ENCODE measurements at places on chromosomes 2 and 18.
A peak's percentile ranks its signal among the peaks of the same experiment; 100 is the strongest.

- DNase-seq, result no peak
Measured at GRCh38 chr18:41410006-41410405, 545.0 kb upstream of the PIK3C3 start.

- no peak for DNase-seq
Measured at GRCh38 chr2:173808718-173809117, 156.5 kb downstream of the SP3 start.

DNA sequence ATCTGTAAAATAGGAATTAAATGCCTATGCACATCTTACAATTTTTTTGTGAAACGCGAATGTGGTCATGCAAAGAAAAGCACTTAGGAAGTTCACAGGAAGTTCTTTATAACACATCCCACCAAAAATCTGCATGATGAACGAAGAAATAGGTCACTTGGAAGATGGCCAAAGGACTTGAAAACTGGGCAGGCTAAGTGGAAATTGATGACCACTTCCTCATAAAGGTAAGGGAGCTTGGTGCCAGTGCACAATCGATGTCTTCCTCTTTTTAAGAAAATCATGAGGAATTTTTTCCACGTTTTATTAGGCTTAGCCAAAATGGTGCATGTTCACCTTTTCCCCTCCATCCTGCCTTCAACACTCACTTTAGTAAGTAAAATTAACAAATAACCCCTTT, 8.2 kb upstream of the NT5C1B start:
- no peak for DNase-seq

DNA sequence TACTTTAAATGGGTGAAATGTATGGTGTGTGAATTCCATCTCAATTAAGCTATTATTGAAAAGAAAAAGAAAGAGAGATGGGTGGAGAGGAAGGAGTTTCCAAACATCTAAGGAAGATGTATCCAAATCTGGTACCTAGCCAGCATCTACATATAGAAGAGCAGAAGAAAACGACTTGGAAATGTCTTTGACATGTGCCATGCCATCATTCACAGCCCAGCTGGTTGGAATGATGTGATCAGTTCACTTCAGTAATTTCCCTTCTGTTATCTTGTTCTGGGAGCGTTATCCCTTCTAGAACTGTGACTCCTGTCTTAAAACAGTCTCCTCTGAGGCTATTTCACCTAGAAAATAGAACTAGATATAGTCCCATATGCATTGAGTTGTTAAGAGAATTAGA, 312.8 kb upstream of the GYPC start:
- DNase-seq, result peak; percentile 35

GRCh38 chr2:152042636-152043615, 55.9 kb downstream of the CACNB4 start:
- no peak for DNase-seq

DNA sequence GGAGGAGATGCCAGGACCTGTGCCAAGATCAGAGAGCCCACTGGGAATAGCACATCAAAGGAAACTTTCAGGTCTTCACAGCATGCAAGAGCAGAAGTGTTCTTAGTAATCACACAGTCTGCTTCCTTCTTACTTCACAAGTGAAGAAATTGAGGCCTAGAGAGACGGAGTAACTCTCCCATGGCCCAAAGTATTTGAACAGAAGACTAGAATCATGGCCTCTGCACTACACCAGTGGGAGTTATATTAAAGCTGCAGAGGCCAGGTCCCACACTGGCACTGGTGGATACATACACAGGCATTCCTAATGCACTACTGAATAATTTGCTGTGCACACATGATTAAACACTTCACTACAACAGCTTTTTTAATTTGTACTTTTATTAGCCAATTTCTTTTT, 107.6 kb upstream of the RMP24 start:
- no peak for DNase-seq

DNA sequence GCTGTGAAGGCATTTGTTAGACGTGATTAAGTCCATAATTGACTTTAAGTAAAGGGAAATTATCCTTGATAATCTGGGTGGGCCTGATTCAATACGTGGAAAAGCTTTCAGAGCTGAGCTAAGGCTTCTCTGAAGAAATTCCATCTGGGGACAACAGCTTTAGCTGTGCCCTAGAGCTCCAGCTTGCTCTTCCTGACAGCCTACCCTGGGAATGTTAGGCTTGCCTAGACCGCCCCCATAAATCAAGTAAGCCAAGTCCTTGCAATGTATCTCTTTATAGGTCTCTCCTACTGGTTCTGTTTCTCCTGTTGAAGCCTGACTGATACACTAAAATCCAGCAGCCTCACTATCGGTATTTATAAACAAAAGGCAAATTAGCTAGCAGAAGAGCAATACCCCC, 160.0 kb downstream of the STK39 start:
- DNase-seq, result no peak

DNA sequence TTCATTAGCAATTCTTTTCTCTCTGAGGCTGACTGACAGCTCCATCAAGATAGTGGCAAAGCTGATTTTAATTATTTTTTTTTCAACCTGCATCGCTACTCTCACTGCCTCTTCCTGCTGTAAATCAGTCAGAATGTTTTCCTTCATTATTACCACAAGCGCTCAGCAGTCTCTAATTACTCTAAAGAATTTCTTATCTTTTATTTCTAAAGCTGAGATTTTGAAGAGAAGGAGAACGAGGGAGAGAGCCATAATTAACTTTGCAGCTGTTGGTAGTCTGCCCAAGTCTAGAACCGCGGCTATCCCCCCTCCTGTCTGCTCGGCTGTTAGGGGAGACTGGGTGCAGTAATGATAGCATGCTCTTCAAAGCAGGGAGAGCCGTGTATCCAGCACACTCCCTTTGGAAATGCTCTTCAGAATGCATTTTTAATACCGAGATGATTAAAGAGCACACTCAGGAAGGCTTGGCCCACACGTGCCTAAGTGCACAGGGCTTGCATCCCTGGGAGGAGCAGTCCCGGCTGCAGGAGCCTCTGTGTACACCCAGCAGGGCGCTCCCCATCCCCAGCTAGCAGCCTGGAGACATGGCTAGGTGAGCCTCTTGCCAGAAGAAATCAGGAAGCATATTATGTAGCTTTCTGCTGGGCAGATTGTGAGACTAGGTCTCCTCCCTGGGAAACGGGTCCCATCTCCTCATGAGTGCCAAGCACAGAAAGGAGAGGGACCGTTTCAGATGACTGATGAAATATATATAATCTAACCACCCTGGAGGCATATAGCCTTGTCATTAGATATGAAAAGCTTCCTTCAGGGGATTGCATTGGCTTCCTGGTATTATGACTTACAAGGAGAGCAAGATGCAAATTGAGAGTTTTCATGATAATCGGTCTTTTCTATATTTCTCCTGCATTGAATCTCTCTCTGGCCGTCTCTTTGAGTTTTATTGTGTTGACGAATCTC, 555.2 kb downstream of the CMPK2 start:
- peak; percentile 73 for DNase-seq

DNA sequence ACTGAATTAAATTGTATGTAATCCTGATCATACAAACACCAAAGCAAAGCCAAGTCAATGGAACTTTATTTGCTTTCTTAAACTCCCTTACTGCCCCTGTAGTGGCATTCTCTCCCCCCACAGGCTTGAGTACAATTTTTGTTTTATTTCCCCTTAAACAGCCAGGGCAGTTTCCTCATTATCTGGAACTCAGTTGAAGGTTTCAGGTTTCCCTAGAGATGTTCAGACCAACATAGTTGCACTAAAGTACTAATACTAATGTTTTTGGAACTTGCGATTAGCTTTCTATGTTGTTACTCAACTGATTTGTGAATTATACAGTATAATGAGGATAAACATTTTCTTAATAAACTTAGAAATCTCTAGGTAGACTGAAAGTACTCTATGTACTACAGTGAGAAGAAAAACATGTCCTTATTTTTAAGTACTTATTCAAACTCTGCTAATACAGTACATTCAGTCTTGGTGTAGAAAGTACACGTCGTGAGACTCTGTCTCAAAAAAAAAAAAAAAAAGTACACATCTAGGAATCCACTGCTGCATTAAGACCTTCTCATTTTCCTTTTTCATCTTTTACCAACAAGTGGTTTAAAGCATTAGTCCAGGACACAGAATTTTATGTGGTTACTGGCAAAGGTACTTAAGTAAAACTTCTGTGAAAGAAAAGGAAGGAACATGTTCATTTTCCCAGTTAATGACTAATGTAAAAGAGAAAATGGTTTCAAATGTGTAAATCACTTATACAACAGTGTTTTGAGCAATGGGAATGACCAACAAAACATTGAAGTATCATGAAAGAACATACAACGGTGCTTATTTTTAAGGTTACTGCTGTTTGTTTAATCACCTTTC, 209.5 kb upstream of the SMAD7 start:
- DNase-seq, result no peak

GRCh38 chr2:218956039-218956438, 3.4 kb upstream of the CDK5R2 start:
- DNase-seq, result no peak

DNA sequence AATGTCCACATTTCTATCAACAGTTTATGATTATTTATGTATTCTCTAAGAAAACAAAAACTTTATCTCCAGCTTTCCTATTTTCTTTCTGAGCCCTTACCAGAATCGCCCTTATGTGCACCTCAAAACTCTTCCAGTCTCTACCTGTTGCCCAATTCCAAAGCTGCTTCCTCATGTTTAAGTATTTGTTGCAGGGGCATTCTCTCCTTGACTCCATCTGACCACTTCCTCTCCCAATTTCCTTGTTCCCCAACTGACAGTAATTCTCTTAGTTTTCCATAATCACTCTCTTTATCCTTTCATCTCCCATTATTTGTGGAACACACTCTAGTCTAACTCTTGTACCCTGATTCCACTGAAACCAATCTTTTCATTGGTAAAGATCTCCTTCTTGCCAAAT, 105.4 kb upstream of the RBBP8 start:
- DNase-seq, result no peak

- DNase-seq, result no peak
Measured at GRCh38 chr18:39500306-39500705, 1934.7 kb upstream of the CELF4 start.

DNA sequence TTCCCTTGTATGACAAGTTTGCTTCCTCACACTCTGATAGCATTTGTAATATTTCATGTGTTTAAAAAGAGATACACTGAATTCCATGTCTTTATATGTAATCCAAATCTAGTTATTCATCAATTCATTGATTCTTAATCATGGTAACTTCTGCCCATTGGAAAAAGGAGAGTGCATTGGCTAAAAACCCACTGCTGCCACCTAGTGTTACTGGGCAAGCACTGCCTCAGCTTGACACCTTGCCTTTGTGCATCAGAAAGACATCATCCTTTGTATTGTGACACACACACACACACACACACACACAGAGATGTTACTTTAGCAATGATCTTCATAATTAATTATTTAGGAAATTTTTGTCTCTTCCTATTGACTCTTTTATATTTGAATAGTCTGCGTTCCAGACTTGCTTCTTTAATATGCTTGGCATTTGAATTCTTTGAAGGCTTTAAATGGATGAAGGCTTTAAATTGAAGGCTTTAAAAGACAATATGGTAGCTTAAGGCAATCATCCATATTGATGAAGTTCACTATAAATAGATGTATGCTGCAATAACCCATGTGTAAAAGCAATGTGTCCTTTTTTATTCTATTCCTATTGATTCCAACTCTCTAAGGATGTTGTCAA, 414.2 kb upstream of the CHST9 start:
- peak; percentile 79 for DNase-seq
